ENCODE measurements at places on chromosomes 13 and 19. TPM values are rescaled to one million over a fixed set of nuclear protein-coding genes. Genes with fewer than 3 reads are reported as not detected.

LAIR1 gene
- not detected for total RNA-seq

ZNF491 gene
- 3.0 TPM for total RNA-seq

SIGLEC8 gene
- total RNA-seq: not detected

SERTAD1 gene
- total RNA-seq: 19.3 TPM

REEP6 gene
- total RNA-seq: 2.0 TPM

ZNF415 gene
- total RNA-seq: 13.7 TPM

NCAN gene
- not detected for total RNA-seq

ACOD1 gene
- total RNA-seq: not detected

TEX101 gene
- not detected for total RNA-seq

CCDC70 gene
- total RNA-seq: not detected

NCCRP1 gene
- not detected for total RNA-seq

KLK3 gene
- total RNA-seq: not detected

SGCG gene
- 12.5 TPM for total RNA-seq

CAPN12 gene
- not detected for total RNA-seq

CGB2 gene
- not detected for total RNA-seq

KLK14 gene
- not detected for total RNA-seq

SIGLEC5 gene
- not detected for total RNA-seq

DMKN gene
- total RNA-seq: 4.0 TPM

ZNF814 gene
- 3.4 TPM for total RNA-seq

TINCR gene
- 0.09 TPM for total RNA-seq

OLFM4 gene
- not detected for total RNA-seq

IGFL1 gene
- not detected for total RNA-seq

CILP2 gene
- 0.37 TPM for total RNA-seq

GPR183 gene
- total RNA-seq: not detected

PCDH9 gene
- total RNA-seq: 3.6 TPM

CEACAM16 gene
- not detected for total RNA-seq

ZNF878 gene
- total RNA-seq: not detected

OR1I1 gene
- not detected for total RNA-seq

STOML3 gene
- total RNA-seq: not detected

ADGRL1 gene
- total RNA-seq: 4.3 TPM

CGB5 gene
- total RNA-seq: not detected

DAND5 gene
- not detected for total RNA-seq

C1QTNF9B gene
- 0.28 TPM for total RNA-seq

EXOC3L2 gene
- under 0.01 TPM for total RNA-seq

ZNF587 gene
- 18.5 TPM for total RNA-seq

NMRK2 gene
- total RNA-seq: not detected

ZNF154 gene
- total RNA-seq: 3.6 TPM

C13orf42 gene
- total RNA-seq: not detected

ZNF430 gene
- 3.3 TPM for total RNA-seq

CYP2A7 gene
- total RNA-seq: not detected

RDH8 gene
- total RNA-seq: not detected

HRC gene
- not detected for total RNA-seq

Data from smooth muscle cell of bladder (primary cell).